ENCODE measurements at places on chromosomes 7 and 10. TPM values are rescaled to one million over a fixed set of nuclear protein-coding genes. Genes with fewer than 3 reads are reported as not detected.
A peak's percentile ranks its signal among the peaks of the same experiment; 100 is the strongest.

Gene MSMB
- not detected for polyA plus RNA-seq

Gene CD36
- polyA plus RNA-seq, result 87.0 TPM

Gene SKIDA1
- 0.64 TPM for polyA plus RNA-seq

DNA sequence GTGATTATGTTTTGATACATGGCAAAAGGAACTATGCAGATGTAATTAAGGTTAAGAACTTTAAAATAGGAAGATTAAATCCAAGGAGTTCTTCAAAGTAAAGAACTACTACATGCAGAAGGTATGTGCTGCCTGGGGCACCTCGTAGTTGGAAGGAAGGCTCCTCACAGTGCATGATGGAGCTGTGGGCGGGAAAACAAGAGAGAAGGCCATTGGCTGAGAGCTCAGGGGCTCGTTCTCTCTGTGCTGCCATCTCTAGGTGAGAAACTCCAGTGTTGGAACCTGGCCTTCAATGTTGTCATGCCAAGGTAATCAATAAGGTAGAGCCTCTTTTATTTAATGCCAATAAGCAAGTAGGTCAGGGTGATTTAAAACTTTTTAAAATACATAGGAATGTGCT, 391.4 kb upstream of the ETV1 start:
- no peak for DNase-seq

GRCh38 chr7:11155883-11156282, 182.2 kb downstream of the PHF14 start:
- DNase-seq, result no peak

Gene UFSP1
- 2.5 TPM for polyA plus RNA-seq

DNA sequence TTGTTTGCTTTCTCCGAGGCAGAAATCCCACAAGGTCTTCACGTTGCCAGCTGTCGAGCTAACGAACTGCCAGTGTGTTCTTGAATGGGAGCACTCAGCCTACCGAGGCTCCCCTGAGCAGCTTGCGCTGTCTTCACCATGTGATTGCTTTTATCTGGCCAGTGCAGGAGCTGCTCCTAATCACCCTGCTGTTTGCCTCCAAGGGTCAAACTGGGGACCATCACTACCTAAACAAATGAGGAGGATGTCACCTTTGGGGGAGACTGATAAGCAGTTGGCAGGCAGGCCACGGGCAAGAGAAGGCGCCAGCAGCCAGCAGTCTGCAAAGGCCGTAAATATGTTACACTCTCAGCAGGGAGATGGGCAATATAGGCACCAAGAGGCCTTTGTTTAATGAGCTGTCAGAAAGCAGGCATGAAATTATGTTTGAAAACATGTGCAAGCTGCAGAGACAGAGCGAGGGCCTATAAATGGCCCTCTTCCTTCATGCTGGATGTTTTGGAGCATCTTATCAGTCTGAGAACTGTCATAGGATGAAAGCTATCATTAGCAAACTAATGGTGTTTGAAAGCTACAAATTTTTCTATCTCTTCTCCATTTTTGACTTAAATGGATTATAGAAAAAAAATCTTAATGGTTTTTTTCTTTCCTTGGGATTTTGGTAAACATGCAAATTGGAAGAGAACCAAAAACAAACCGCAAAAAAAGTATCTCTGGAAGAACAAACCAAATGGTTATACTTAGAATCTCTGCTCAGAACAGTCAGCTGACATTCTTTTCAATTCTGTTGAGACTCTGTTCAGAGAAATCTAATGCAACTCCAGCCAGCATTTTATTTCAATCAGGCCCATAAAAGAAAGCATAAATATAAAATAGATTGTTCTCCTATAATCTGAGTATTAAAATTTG, 267.3 kb upstream of the NPVF start:
- DNase-seq, result no peak

GRCh38 chr10:21334891-21335696, 190.4 kb downstream of the SKIDA1 start:
- peak; percentile 72 for DNase-seq

Data from adrenal gland (tissue), 19 donors.